ENCODE measurements at places on chromosomes 3 and 15.

DNA sequence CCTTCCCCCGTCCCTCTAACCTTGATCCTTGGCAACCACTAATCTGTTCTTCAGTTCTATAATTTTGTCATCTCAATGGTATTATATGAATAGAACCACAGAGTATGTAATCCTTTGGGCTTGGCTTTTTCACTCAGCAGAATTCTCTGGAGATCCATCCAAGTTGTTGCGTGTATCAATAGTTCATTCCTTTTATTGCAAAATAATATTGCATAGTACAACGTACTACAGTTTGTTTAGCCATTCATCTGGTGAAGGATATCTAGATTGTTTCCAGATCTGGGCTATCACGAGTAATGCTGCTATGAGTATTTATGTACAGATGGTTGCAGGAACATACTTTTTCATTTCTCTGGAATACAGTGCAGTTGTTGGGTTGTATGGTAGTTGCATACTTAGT lies 76.2 kb downstream of the PLXNA1 start:
- DNase-seq = no peak

- no peak for DNase-seq
Observed at GRCh38 chr15:37372064-37372463, 271.7 kb upstream of the MEIS2 start.

DNA sequence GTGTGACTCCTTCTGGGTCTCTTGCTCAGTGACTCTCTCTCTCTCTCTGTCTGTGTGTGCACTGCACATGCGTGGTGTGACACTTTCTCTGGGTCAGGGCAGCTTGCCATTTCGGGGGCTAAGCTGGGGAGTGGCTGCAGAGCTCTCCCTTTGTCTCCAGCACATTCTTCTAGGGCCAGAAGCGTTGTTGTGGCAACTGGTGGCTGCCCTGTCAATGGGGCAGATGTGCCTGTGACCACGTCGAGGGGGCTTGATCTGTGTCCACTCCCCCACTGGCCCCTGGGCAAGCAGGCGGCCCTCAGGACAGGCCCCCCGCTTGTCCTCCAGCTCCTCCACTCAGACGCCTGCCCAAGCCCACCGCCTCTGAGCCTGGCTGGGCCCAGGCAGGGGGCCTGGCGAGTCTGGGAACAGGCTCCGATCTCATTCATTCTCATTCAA lies 67.8 kb downstream of the WNT7A start:
- DNase-seq = no peak

- no peak for DNase-seq
Observed at GRCh38 chr3:172562871-172563865, 39.9 kb upstream of the TNFSF10 start.

DNA sequence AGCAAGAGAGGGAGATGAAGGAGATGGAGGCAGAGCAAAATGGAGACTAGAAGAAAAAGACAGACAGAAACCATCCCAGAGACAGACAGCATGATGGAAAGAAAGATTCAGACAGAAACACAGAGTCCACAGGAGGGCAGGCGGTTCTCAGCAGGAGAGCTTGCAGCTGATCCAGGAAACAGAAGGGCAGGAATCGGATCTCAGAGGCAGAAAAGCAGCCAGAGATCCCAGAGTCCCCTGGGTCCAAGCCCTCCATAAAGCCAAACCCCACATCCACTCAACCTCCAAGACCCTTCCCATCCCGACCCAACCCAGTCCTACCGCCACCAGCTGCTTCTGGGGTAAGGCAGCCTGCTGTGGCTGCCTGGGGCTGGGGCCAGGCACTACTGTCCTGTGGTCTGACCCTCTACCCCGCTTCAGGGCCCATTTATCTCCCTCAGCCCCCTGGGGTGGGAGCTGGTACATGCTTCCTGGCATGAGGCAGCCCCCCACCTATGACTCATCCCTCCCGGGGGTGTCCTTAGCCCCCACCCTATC lies at the start of gene UCN2:
UCN2 (minus strand) TSS at position 400 of the 537 bp plus-strand sequence. CDS start 657 bp downstream, outside the sequence.
- no peak for DNase-seq

DNA sequence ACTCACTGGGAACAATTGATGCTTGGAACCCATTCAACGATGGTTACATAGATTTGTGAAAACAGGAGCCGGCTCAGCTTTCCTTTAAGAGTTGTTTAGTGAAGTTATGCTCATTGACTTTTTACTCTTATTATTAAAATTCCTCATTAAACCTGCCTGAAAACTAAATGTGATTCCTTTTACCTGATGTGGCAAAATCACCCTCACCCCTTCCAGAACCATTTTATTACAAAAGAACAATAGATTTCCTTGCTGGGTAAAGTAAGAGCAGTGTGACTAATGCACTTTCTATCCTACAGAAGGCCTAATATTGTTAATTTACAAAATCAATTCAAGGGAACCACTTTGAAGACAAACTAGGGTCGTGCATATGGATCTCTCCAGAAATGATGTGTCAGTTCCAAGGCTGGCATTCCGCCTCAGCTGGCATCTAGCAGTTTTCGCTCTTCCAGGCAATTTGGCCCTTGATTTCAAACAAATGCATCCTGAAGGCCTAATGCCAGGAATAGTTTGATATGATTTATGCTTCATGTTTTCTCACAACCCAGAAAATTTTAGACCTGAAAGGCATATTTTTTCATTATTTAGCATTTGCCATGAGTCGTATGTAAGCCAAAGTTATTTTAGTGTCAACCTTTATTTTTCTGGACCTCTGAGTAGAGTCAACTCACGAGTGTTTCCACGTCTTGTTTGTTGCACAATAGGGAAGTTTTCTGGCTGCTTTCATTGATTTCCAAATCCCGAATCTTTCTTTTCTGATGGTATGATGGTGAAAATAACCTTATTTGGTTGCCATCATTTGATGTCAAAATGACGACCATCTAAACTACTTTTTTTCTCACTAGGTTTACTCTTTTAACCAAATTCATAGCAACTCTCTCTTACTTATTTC lies 447.8 kb downstream of the MECOM start:
- no peak for DNase-seq

DNA sequence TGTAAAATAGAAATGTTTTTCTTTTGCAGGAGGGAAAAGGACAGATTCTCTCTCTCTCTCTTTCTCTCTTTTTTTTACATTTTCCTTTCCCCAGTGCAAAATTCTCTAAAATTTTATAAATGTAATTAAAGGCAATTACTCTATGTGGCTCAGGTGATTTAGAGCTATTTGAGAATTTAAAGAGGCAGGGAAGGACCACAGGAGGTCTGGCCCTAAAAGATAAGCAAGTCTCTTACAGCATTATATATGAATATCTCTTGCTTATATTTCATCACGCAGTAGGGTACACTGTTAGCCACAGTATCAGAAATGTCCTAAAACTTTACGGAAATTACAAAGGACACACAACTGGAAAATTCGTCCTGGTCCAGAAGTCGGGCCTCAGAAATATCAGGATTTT lies 70.5 kb upstream of the PPIB start:
- DNase-seq = no peak

GRCh38 chr3:50256978-50257890 lies 11.7 kb upstream of the SEMA3B start:
- peak; percentile 54 for DNase-seq

- DNase-seq = no peak
Observed at GRCh38 chr3:7692866-7693265, 808.8 kb upstream of the LMCD1 start.

- no peak for DNase-seq
Observed at GRCh38 chr3:71395927-71396695, 187.4 kb downstream of the FOXP1 start.

DNA sequence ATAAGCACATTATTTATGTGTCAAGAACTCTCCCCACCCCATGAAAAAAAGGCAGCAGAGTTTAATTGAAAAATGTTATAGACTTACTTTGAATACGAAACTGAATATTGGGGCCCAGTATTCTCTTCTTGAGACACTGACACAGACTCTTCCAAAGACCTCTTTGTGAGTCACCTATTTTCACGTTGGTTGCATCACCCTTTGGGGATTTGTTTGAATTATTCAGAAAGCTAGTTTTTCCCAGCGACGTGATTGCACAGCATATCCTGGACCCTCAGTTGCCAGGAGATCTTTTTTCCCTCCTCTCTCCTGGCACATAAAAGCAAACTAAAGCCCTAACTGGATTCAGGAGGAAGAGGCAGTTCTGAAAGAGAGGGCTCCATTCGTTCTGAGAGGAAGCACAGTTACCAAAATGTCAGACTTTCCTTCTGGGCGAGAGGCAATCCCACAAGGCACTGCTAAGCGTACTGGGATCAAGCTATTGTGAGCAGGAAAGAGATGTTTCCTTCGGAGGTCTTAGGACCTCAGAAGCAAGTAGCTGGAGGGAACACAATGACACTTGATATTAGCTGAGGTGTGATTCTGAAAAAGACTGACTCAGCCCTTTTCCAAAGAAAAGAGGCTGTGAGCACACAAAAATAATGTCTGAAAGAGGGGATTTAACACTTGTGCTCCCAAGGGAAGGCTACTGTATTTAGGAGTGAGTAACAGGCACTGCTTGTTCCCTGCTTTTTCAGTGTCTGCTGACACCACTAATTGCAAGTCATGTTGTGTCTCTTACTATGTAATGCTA lies 65.8 kb upstream of the CADPS start:
- DNase-seq = no peak
